ENCODE measurements at places on chromosomes 11 and 22. TPM values are rescaled to one million over a fixed set of nuclear protein-coding genes. Genes with fewer than 3 reads are reported as not detected.

The ASCL2 gene
- not detected for total RNA-seq

The ZNF214 gene
- 0.85 TPM for total RNA-seq

The ARHGAP20 gene
- total RNA-seq, result 0.40 TPM

The GDPD4 gene
- total RNA-seq, result not detected

The C11orf16 gene
- not detected for total RNA-seq
